ENCODE measurements at places on chromosomes 4 and X.

DNA sequence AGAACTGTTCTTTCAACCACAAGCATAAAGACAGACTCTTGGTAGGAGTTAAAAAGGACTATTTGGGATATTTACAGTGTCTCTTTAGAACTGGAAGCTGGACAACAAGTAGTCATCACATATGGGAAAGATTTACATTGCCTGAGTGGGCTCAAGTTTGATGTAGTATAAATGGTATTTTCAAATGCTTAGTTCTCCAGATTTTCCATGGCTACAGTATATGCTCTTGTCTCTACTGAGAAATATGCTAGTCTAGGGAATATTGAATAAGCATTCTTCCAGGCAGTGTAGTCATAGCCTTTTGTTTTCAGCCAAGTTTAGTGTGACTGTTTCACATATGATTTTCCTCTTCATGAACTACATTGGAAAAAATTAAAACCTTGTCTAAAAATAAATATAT is 315.6 kb downstream of the ARHGAP24 start:
- DNase-seq, result no peak

GRCh38 chr4:151905197-151905596 is 144.4 kb upstream of the GATB start:
- DNase-seq, result no peak

DNA sequence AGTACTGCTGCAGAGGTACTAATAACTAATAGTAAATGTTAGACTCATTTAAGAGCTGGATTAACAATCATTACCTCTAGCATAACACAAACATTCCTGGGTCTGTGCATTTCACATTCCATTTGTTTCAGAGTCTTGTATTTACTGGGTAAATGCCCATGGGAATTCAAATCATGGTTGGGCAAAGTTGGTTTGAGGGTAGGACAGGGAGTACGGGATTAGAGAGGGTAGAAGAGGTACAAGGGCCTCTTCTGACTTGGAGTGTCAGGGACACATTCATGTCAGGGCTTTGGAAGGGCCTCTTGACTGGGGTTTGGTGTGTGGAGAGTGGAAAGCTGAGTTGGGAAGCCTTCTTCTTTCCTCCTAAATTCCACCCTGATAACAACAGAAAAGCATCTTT is 65.9 kb downstream of the WWC2 start:
- peak; percentile 31 for DNase-seq

DNA sequence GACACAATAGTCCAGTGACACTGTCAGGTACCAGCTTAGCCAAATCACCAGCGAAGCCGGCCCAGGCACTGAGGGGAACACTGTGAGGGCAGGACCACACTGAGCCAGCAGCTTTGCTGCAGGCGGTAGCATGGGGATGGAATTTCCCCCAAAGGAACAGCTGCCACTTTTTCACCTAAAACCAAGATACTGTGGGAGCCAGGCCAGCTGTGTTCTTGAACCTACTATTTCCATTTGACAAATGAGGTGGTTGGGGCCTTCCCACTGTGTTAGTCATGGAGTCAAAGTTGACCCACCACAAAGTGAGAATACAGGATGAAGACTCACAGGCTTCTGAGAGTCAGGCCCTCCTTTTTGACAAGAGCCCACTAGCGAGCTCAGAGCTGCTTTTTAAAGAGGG is 70.7 kb upstream of the SH3RF1 start:
- DNase-seq, result peak; percentile 59

DNA sequence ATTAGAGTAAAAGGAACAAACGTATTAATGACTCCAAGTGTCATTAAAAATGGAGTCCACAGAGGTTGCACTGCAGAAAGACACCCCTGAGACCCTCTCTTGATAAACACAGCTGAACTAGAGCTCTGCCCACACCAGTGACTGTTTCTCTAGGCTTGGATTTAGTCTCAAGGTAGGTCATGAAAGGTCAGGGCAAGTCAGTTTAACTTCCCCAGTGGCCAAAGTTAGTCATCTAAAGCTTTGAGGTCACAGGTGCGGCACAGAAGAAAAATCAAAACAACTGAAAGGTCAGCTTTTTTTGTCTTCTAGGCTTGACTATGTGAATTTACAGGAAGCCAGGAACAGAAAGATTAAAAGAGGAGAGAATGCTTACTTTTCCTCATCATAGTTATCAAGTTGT is 749.6 kb downstream of the RAB28 start:
- DNase-seq, result no peak

GRCh38 chrX:124467202-124467601 is 120.8 kb downstream of the SH2D1A start:
- no peak for DNase-seq

DNA sequence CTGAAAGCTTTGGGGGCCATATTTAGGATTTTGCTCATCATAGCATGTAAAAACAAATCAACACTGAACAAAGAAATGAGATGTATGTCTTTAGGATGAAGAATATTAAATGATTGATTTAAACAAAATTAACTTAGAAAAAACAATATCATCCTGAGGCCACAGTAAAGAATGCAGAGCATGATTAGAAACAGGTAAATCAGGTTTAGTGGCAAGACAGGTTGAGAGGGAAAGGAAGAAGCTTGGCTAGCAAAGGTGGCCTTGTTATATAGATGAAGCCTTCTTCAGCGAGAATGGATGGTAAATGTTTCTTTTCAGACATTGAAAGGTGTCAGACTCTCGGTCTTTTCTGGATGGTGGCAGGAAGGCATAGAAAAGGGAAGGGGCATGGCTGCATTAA is 11.9 kb upstream of the MAGEB16 start:
- DNase-seq, result no peak

DNA sequence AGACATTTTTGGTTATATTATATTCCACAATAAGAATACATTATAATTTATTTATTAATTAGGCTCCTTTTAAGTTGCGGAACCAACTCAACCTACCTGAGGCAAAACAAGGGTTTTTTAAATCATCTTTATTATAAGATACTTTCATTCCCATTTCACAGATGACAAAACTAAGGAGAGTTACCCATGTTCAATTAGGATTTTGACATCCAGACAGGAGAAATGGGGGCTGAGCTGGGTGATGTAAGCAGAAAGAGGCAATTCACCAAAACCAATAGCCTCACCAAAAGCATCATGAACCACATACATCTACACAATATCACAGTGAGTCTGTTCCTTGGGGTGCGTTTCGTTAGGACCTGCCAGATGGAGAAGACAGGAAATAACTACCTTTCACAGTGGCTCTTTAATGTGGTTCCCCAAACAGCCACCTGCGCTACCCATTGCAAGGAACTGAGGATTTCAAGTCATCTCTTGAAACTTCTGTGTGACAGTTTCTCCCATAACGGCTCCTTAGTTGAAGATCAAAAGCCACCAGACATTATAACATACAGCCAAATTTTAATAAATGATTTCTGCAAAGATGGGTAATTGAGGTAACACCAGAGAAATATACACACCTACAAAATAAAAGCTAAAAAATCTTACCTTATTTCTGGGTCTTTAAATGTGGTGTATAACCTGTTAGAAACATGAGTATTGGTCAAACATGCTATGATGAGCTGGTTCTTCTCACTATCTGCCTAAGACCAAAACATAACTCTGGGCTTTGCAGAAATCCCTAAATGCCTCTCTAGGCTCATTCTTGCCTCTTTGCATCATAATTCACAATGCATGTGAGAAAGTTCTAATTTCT is 190.6 kb upstream of the LEF1 start:
- DNase-seq, result no peak

DNA sequence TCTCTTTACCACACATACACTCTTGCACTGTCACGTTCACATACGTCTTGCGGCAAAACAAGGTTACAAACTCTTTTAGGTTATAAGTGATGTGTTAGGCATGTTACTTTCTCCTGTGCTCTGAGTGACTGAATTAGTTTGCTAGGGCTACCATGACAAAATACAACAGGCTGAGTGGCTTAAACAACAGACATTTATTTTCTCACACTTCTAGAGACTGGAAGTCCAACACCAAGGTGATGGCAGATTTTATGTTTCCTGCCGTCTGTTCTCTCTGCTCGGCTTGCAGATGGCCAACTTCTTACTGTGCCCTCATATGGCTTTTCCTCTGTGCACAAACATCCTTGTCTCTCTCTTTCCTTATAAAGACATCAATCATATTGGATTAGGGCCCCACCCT is 1224.3 kb upstream of the TENM3 start:
- DNase-seq, result no peak

DNA sequence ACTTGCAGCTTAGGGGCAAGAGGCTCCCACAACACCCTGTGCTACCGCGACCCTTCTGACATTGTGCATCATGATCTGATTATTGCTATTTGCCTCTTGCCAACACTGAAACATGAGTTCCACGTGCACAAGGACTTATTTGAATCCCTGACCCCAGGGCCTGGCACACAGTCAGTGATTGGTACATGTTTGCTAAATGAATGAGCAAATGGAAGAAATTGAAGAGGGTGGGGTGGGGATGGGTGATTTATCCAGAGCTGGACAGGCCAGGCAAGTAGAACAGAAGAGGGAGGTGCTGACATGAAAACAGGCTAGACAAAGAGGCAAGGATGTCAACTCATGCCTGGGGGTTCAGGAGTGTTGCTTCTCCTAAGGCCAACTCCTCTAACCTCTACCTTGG is 24.9 kb upstream of the RPL39 start:
- no peak for DNase-seq

DNA sequence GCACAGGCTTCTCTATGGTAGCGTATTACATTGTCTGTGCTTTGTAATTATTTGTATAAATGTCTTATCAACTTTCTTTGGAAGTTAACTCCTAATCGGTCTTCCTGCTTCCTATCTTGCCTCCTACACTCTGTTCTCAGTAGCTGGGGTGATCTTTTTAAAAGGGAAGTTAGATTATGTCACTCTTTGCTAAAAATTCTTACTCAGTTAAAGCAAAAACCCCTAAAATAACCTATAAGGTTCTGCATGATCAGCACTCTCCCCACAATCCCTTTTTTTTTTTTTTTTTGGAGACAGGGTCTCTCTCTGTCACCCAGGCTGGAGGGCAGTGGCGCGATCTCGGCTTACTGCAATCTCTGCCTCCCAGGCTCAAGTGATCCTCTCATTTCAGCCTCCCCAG is 2.6 kb upstream of the PRPS1 start:
- DNase-seq, result no peak

- peak; percentile 67 for DNase-seq
Measured at GRCh38 chrX:74232859-74233258, 71.1 kb upstream of the ZCCHC13 start.

GRCh38 chr4:163673848-163674697 is 179.6 kb downstream of the TMA16 start:
- DNase-seq, result no peak

GRCh38 chr4:6692806-6693205 is 872 bp upstream of the S100P start:
- DNase-seq, result peak; percentile 34

DNA sequence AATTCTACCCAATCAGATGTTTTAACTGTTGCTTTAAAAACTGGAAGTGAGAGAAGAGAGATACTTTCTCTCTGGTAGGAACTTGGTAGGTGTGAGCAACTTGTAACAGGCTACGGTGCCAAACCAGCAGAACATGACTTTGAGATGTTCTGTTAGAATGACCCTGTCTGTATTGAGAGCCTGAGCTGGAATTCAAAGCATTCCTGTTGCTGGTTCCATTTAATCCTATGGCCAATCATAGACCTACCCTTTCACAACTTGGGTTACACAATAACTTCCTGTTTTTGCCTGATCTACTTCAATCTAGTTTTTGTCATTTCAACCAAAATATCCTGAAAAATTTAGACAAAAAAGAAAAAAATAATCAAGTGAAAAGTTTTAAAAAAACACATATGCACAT is 1.7 kb upstream of the PRRG1 start:
- DNase-seq, result peak; percentile 92

DNA sequence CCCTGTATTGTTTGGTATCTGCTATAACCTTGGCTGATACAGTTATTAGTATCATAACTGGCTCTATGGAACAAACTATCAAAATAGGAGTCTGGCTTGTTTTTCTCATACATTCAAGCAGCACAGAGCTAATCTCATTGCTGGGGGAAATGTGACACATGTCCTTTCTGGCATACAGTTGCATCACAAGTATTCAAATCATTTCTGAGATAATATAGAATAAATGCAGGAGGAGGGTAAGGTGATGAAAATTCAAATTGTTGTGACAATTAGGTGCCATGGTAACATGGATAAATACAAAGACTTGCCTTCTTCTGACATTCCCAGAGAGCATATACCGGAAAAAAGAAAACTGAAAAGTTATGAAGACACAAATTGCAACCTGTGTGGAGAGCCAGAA is 2706.8 kb downstream of the ARAP2 start:
- no peak for DNase-seq

DNA sequence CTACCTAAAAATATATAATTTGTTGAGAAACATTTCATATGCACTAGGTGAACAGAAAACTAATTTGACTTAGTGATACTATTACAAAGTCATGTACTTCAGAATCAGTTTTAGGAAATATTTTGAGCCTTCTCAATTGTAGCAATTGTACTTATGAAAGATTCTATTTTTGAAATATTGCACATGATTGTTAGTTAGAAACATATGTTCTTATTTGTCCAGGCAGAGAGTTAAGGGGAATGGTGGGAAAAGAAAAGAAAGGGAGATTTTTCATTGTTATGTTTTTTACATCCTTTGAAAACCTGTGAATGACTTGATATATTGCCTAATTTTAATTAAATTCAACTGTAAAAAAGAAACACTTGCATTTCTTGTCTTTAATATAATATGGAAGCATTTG is 66.0 kb downstream of the GLRB start:
- DNase-seq, result no peak

GRCh38 chr4:142824368-142824767 is 21.7 kb downstream of the INPP4B start:
- peak; percentile 28 for DNase-seq

DNA sequence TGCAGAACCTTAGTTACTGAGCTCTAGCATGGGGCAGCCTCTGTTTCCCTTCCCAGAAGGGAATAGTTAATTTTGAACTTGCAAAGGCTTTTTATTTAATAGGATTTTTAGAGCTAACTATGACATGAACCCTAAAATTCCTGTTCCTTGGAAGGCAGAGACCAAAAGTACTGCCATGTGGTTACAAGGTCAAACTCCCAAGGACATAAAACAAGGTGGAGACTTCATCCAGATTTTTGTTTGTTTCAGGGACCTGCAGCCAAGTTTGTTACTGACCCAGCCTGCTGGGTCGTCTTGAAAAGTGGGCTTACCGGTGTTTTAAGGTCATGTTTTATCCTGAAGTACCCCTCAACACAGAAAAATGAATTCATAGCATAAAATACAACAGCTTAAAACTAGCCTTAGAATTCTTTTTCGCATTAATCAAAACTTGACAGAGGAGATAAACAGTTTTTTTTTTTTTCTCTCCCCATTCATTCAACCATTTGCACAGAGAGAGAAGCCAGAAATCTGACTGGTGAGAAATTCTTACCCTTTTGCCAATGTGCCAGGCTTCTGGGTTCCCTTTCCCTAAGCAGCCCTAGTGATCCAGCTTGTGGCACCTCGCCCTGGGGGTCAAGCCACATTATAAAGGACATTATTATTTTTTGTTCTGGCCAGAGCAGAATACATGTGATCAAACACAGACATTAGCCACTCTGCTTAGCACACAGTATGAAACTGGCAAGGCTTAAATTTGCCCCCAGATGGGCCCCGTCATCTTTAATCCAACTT is 21.5 kb upstream of the GRPEL1 start:
- DNase-seq, result no peak

All from choroid plexus epithelial cell (primary cell).